ENCODE measurements at places on chromosomes 5 and 9. TPM values are rescaled to one million over a fixed set of nuclear protein-coding genes. Genes with fewer than 3 reads are reported as not detected.

GRCh38 chr5:84215521-84215920 is 169.2 kb downstream of the EDIL3 start:
- no peak for DNase-seq

- no peak for DNase-seq
Measured at GRCh38 chr9:4994166-4994890, 9.3 kb downstream of the JAK2 start.

DNA sequence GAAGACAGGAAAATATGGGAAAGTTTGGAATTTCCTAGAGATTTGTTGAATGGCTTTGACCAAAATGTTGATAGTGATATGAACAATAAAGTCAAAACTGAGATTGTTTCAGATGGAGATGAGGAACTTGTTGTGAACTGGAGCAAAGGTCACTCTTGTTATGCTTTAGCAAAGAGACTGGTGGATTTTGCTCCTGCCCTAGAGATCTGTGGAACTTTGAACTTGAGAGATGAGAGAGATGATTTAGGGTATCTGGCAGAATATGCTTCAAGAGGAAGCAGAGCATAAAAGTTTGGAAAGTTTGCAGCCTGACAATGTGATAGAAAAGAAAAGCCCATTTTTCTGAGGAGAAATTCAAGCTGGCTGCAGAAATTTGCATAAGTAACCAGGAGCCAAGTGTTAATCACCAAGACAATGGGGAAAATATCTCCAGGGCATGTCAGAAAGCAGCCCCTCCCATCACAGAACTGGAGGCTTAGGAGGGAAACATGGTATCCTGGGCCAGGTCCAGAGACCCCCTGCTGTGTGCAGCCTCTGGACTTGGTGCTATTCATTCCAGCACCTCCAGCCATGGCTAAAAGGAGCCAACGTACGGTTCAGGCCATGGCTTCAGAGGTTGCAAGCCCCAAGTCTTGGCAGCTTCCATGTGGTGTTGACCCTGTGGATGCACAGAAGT is 114.3 kb upstream of the STARD4 start:
- DNase-seq = no peak

Gene ISL1
- 0.38 TPM for total RNA-seq

Gene ITK
- total RNA-seq = not detected

DNA sequence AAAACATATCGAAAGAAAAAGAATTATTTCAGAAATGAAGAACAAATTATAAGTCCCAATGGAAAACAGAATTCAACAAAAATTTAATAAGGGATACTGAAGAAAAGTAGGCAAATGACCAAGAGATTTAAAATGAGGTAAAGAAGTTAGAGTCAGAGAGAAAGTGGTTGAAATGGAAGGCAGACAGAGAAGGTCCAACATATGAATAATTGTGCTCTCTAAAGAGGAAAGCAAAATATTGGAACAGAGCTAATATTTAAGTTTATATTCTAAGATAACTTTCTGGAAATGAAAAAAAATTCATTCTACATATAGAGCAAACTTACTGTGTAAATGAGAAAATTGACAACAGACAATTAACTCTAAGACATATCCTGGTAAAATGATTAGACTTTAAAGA is 94.1 kb downstream of the PTCH1 start:
- no peak for DNase-seq

DNA sequence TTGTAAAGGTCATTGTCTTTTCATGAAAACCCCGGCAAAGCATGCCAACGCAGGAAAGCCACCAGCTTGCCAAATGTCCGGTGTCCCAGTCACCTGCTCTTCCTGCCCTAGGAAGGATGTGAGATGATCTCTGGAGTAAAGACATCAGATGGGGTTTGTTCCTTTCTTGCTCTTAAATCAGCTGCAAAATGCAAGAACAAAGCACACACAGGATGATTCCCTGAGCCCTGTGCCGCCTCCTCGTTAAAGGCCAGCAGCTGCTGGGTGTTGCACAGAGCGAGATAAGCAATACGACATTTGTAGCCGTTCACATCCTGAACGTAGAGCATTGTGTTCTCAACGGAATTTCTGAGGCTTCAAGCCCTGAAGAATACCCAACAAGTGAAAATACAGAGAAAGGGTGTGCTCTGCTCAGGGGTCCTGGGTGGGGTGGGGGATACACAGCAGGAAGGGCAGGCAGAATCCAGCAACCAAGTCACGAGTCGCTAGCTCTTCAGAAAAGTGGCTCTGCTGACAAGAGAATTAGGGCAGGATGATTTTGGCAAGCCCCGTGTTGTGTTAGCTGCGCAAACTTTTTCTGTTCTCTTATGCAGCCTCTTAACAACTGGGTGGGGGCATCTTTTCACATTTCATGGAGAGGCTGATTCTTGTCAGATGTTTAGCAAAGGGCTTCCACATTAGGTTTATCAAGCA is 229.2 kb upstream of the MAP3K1 start:
- DNase-seq = no peak

Gene STPG3
- not detected for total RNA-seq

GRCh38 chr5:172740428-172741205 is 30.4 kb downstream of the DUSP1 start:
- DNase-seq = no peak

DNA sequence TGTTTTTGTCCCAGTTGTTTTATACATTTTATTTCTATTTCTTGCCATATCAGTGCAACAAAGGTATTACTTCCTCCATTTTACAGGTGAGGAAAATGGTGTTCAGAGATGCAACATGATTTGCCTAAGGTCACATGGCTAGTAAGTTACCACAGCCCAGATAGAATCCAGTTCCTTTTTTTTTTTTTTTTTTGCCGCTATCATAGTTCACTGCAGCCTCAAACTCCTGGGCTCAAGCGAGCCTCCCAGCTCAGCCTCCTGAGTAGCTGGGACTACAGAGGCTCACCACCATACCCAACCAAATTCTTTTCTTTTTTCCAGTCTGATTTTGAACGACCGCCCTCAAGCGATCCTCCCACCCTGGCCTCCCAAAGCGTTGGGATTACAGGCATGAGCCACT is 480 bp upstream of the CCDC69 start:
- DNase-seq = no peak

- peak; percentile 93 for DNase-seq
Measured at GRCh38 chr5:170623576-170624181, 119.9 kb downstream of the KCNIP1 start.

DNA sequence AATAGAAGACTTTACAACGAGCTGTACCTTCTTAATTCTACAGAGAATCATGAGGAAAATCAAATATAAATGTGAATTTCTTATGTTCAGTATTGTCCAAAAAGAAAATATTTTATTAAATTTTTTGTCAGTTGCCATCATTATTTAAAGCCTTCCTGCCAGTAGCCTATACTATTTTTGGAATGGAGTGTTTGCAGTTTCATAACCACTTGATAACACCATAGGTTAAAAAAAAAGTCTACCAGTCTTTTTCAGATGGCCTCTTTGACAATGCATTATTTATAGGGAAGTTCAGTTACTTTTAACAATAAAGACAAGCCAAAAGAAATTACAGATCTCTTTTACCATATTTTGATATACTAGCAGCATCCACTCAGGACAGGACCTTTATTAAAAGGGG is 80.3 kb upstream of the CCDC152 start:
- no peak for DNase-seq

DNA sequence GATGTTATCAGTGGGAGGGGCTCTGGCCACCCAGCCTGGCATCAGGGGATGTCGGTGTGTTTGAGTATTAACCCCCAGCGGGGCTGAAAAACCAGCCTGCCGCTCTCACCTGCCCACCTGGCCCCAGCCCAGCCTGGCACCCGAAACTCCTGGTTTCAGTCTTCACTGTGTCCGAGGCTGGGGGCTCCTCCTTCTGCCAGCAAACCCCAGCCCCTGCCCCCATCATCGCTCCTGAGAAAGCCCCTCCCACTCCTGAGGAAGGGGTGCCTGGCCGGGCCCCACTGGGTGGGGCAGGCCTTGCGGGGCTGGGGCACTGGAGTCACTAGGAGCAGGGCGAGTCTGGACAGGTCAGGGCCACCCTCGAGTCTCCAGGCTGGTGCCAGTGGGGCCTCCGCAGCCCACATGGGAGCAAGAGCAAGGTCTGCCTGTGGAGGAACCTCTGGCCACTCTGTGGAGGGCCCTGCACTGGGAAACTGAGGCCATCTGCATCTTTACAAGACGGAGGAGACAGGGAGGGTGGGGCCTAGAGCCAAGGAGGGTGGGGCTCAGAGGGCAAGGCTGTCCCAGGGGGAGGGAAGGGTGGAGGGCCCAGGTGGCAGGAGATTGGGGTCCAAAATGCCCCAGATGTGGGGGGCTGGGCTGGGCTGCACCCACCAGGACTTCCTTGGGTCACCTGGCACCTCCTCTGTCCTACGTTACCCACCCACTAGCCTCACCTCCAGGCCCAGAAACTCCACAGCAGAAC is 51.5 kb upstream of the NOTCH1 start:
- DNase-seq = no peak

GRCh38 chr5:176647843-176648473 is 674 bp downstream of the TSPAN17 start:
- DNase-seq = peak; percentile 43

GRCh38 chr9:38393128-38393796 is 760 bp downstream of the ALDH1B1 start:
- DNase-seq = peak; percentile 16

- no peak for DNase-seq
Measured at GRCh38 chr5:128649192-128649591, 111.1 kb upstream of the FBN2 start.

- no peak for DNase-seq
Measured at GRCh38 chr9:33952066-33952465, 96.6 kb downstream of the UBAP2 start.

GRCh38 chr5:92237896-92238295 is 854.8 kb upstream of the ARRDC3 start:
- DNase-seq = no peak

Gene RASEF
- total RNA-seq = 10.4 TPM

DNA sequence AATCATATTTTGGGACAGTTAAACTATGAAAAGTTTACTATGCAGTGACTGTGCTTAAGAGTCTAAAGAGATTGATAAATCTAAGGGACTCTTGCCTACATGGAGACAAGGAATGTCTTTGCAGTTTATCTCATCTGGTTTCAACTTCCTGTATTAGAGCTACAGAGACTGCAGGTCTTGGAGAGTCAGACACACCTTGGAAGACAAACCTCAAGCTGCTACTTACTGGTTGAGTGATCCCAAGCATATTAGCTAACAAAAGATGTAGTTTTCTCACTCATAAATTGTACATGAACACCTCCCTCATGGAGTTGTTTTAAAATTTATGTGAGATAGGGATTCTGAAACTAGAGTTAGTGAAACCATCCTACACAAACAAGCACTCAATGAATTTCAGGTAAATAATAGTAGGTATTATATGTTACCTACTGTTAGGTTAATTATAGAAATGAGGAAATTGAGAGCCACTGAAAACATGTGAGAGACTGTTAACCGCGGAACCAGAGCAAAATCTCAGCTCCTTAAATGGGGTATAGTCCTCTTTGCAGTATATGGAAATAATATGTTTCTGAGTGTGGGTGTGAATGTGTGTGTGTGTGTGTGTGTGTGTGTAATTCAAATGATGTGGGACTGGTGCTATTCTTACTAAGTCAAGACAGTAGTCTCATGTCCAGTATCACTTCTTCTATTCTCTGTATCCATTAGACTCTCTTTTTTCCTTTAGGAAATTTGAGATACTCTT is 752.1 kb downstream of the DTWD2 start:
- no peak for DNase-seq

- DNase-seq = no peak
Measured at GRCh38 chr5:139426203-139426885, 13.0 kb downstream of the DNAJC18 start.

Gene SLC6A3
- total RNA-seq = 0.85 TPM

GRCh38 chr5:53882676-53883031 is 322.2 kb downstream of the NDUFS4 start:
- DNase-seq = peak; percentile 70

- no peak for DNase-seq
Measured at GRCh38 chr9:128097543-128098296, 29.7 kb downstream of the SLC25A25 start.

DNA sequence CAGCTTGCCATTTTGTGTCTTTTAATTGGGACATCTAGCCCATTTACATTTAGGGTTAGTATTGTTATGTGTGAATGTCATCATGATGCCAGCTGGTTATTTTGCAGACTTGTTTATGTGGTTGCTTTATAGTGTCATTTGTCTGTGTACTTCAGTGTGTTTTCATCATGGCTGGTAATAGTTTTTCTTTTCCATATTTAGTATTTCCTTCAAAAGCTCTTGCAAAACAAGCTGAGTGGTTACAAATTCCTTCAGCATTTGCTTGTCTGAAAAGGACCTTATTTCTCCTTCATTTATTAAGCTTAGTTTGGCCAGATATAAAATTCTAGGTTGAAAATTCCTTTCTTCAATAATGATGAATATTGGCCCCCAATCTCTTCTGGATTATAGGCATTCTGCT is 28.5 kb upstream of the TNFSF15 start:
- DNase-seq = no peak

DNA sequence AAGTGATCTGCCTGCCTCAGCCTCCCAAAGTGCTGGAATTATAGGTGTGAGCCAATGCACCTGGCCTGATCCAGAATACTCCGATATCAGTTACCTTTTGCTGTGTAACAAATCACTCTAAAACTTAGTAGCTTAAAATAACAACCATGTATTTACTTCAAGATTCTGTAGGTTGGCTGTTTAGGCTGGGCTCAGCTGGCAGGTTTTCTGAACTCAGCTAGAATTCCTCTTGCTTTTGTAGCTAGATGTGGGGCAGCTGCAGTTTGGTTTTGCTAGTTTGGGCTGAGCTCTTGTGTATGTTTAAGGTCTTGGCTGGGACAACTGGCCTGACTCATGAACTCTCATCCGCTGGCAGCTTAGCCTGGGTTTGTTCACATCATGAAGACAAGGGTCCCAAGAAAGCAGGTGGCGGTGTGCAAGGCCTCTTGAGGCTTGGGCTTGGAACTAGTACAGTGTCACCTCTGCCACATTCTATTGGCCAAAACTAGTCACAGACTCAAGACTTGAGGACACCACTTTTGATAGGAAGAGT is 138.3 kb upstream of the SHB start:
- no peak for DNase-seq

DNA sequence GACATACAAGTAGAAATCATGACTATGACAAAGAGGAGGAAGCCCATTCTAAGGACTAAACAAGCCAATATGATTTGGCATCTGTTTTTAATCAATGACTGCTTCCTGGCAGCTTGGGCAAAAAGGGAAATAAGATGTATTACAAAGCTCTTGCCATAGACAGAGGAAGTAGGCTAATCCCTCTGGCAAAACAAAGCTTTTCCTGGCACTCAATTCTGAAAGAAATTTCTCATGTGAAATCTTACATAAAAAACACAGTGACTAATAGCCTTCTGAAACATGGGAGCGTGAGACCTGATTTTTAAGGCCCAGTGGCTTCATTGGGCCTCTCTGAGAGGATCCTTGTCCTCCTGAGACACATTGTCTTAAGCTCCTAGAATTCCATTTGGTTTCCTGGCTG is 93.6 kb downstream of the COL23A1 start:
- no peak for DNase-seq

DNA sequence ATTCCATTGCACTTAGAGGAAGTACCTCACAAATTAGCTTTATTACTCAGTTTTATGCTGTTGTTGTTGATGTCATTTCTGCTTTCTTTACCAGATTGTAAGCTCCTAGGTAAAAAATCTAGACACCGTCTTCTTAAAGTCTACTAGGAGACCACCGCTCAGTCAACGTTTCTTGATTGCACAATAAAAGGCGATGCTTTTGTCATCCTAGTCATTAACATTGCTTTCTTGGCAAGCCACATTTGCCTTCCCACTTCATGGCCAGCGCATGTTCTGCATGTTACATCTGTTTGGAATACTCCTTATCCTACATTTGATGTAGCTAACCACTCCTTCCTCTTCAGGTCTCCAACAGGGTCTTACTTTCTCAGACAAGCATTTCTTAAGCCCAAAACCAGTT is 464.0 kb upstream of the TUSC1 start:
- no peak for DNase-seq

- DNase-seq = no peak
Measured at GRCh38 chr9:36997414-36997813, 36.7 kb downstream of the PAX5 start.

Gene SHISAL2B
- 3.9 TPM for total RNA-seq
